Activated naive CD4-positive, alpha-beta T cell (primary cell): ENCODE measurements at places on chromosomes 3 and 15.

- DNase-seq: no peak
Observed at GRCh38 chr3:61768284-61769037, 207.1 kb downstream of the PTPRG start.

GRCh38 chr3:123102826-123103225, 36.0 kb downstream of the PDIA5 start:
- DNase-seq: no peak

- DNase-seq: no peak
Observed at GRCh38 chr15:34802803-34803750, 7.7 kb upstream of the ACTC1 start.

DNA sequence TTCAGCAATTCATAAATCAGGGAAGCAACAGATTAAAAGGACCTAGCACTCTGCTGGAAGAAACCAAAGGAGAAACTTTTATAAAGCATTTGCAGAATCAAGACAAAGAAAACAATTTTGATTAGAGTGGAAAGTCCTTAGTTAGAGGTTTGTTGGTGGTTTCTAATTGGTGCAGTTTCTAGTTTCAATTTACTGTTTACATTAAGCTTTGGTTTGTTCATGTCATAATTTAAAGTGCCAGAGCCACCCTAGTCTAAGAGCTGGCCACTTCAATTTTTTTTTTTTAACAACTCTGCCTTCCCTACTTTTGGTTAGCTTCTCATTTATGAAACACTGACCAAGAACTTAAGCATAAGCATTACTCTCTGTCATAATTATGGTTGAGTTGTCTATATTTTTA, 1428.2 kb upstream of the GBE1 start:
- DNase-seq: no peak

- DNase-seq: no peak
Observed at GRCh38 chr3:134877788-134878187, 82.7 kb downstream of the EPHB1 start.

- DNase-seq: no peak
Observed at GRCh38 chr3:152301745-152302181, 33.0 kb downstream of the MBNL1 start.

DNA sequence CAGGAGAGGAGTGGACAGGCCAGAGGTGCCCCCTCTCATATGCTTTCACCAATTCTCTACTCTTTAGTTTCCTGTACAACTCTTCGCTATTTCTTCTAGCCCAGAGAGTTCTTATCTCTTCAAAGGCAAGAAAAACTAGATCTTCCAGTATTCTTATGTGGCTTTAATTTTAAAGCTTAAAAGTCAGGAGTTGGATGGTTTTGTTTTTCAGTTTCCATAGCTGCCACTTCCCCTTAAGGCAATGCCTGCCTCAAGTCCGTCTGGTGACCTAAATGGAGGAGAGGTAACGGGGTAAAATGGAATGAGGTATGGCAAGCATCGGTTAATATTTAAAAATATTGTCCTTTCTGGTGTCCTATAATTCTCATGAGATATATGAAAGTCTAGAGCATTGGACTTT, 11.4 kb upstream of the VGLL3 start:
- no peak for DNase-seq

- DNase-seq: no peak
Observed at GRCh38 chr3:161744366-161744765, 247.8 kb downstream of the OTOL1 start.

- no peak for DNase-seq
Observed at GRCh38 chr3:71325715-71326114, 257.8 kb downstream of the FOXP1 start.

- DNase-seq: no peak
Observed at GRCh38 chr3:26208201-26208600, 414.4 kb upstream of the LRRC3B start.

GRCh38 chr15:62607114-62607462, 435.5 kb upstream of the TPM1 start:
- DNase-seq: no peak

DNA sequence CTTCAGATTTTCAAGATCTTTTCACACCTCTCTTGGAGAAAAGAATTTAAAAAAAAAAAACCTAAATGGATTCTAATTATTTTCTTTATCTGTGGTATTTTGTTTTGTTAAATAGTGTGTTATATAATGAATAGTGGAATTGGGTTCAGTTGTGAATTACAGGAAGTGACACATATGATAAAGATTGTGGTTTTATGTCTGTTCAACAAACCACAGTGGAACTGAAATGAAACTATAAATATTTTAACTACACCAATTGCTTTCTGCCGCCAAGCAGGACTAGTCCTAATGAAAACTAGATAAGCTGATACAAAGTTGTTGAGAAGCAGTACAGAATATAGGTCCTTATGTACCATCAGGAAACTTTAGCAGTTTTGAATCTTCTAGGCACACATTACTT, 121.6 kb downstream of the UBE2E2 start:
- DNase-seq: no peak

- no peak for DNase-seq
Observed at GRCh38 chr15:99442252-99442897, 123.4 kb upstream of the MEF2A start.

DNA sequence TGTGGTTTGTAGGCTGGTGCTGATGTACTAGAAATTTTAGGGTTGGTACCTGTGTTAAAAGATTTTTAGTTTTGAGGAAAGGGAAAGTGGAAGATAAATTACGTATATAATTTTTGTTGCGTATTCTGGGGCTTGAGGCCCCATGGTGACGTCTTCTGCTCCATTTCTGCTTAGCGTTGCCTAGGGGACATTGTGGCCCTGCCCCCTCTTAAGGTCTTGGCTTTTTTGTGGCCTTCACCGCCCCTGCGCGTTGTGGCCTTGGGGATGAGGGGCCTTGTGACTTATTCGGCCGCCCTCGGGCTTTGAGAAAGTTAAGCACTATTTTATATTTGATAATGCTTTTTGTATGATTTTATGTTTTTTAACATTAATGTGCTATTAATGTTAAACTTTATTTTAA, 182.0 kb downstream of the KLF13 start:
- DNase-seq: no peak

- no peak for DNase-seq
Observed at GRCh38 chr3:133162670-133163305, 124.6 kb downstream of the TMEM108 start.

- no peak for DNase-seq
Observed at GRCh38 chr3:157393113-157393512, 43.5 kb upstream of the PTX3 start.

DNA sequence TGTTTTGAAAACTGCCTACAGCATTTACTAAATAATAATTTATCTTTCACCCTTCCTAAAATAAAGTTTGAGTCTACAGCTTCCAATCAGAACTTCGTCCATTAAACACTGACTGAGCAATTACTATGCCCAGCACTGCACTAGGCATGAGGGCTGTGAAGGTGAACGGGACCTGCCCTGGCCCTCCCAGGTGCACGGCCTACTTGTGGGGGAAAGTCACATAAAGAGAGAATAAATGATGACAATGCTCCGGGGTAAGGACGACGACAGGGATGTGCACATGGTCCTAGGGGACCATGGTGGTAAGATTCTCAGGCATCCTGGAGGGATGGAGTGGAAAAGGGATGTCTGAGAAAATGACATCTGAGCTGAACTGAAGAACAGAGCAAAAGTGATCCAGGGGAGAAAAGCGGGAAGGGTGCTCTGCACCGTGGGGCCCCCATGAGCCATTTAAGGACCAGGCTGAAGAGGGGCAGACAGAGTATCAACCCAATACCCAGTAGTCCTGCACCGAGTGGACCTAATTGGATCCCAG, 11.5 kb downstream of the PLA2G4F start:
- DNase-seq: no peak

- no peak for DNase-seq
Observed at GRCh38 chr3:69747511-69748258, 8.4 kb downstream of the MITF start.

DNA sequence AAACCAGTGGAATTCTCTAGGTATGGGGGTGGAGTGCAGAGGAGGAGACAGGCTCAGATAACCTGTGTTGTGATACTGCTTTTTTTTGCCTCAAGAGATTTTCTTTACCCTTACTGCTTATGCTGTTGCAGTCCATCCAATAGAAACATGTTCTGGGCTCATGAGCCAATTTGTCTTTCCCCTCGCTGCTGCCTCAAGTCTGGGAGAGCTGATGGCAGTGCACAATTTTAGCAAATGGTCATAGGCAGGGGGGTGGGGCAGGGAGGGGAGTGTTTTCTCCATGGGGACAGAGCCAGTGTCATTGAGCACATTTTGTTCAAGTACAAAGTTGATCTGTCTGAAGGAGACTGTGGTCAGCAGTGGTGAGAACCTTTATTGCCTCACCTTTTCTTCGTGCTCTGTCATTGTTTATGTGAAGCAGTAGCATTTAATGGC, 134.9 kb downstream of the MBNL1 start:
- DNase-seq: no peak

DNA sequence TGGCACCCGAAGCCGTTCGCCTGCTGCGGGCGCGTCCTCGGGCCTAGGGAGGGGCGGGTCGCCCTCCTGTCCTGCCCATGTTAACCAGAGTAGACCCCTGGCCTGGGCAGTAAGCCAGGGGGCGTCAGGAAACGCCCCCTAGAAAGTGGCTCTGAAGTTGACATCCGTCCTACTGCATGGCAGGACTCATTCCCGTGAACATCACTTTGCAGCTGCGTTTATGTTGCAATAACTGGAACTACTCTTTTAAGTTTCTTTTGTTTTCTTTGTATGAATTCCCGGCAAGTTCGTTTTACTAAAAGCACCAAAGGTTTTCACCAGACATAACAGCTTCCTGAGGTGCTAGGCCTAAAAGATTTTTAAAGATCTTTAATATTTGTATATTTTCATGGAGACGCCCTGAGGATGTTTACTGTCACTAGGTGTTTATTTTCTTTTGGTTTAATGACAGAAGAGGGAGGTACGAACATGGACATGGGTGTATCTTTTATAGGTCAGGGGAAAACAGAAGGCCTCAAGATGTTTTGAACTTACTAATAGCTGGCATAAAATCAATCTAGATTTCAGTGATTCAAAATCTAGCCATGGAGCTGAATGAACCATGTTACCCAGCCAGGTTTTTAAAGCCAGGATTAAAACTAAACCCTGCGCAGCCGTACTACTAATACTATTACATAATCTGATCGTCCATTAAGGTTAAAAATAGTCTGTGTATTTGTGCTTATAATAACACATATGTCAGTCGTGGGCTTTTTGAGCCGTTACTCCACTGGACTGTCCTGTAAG, 1.0 kb downstream of the C15orf61 start:
- DNase-seq: no peak

DNA sequence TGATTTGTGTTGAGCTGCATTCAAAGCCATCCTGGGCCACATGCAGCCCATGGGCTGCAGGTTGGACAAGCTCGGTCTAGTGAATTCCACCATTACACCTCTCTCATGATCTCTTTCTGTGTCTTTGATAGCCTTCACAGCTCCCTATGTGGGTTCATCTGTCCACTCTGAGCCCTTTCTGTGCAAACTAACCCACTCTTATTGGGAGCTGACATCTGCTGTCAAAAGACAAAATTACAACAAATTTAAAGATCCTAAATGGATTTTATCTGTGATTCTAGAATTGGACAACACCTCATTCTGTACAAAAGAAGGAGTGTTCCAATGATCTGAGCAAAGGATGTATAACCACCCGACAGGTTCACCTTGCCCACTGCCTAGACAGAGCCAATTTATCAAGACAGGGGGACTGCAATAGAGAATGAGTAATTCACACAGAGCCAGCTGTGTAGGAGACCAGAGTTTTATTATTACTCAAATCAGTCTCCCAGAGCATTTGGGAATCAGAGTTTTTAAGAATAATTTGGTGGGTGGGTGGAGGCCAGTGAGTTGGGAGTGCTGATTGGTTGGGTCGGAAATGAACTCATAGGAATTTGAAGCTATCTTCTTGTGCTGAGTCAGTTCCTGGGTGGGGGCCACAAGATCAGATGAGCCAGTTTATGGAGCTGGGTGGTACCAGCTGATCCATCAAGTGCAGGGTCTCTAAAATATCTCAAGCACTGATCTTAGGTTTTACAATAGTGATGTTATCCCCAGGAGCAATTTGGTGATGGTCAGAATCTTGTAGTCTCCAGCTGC, 2.6 kb upstream of the XYLB start:
- no peak for DNase-seq

- DNase-seq: no peak
Observed at GRCh38 chr3:137906985-137907649, 102.8 kb upstream of the CLDN18 start.

DNA sequence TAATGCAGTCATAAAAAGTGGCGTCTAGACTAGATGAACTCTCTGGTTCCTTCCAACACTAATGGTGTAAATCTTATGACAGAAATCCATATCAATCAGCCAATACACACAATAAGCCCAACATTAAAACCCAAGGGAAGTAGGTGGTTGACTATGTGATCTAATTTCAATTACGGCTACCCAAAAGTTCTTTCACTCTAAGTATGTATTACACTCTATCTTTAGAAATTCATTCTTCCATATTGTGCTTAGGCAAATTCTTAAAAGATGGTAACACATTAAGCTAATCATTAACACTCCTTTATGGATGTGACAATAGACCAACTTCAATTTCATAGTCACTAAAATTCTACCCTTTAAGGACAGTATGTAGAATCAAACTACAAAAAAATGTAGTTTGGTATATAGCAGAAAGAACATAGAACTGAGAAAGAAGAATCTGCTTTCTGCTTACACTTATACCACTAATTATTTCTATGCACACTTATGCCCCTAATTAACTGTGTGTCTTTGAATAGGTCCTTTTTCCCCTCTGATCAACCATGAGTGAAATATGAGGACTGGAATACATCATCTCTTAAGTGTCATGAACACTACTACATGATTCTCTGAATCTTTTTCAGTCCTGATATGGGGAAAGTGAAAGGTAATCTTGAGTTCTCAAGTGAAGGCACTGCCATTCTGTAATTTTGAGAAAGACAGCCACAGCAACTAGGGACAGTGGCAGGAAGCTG, 557.6 kb downstream of the IGSF11 start:
- no peak for DNase-seq

GRCh38 chr3:58037141-58037910, 29.1 kb downstream of the FLNB start:
- DNase-seq: no peak

DNA sequence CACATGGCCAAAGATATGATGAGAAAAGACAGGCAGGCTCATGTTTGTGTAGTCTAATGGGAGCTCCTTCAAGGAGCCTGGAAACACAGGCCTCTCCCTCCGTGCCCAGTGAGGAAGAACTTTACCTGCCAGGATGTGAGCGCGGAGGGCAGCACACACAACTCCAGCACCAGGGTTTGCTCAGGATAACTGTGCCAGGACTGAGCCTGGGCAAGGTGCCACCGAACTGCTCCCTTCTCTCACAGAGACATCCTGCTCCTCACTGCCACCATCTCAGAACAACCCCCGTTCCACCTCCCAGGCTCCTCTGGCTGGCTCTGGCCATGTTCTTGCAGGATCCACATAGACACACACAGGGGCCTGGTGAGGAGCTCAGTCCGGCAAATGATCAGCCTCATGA, 87.4 kb downstream of the NUP210 start:
- no peak for DNase-seq

DNA sequence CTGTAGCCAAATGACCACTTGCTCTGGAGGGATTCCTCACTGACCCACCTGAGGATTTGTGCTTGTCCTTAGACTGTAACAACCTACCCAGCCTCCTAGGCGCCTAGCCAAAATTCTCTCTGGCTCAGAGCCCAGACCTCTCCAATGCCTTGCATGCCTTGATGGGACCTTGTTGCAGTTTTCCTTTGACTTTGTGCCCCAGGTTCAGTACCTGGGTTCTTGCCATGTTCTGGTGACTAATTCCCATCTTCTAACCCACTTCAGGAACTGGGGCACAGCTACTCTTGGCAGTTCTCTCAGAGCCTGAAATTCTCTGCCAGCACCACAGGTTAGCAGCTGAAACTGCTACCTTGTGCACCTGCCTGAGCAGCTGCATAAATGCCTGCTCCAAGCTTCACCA, 27.0 kb upstream of the UBE3A start:
- DNase-seq: no peak
